ENCODE measurements at places on chromosomes 7 and 10. TPM values are rescaled to one million over a fixed set of nuclear protein-coding genes. Genes with fewer than 3 reads are reported as not detected.

EDRF1 gene
- 14.3 TPM for total RNA-seq

THSD7A gene
- 2.4 TPM for total RNA-seq

NUTM2E gene
- total RNA-seq: 0.47 TPM

HMX2 gene
- total RNA-seq: 0.10 TPM

CNTNAP2 gene
- total RNA-seq: 0.10 TPM

GSTO2 gene
- total RNA-seq: 2.4 TPM

TRIM73 gene
- 2.1 TPM for total RNA-seq

FGFR2 gene
- 0.43 TPM for total RNA-seq

MYH16 gene
- total RNA-seq: 0.39 TPM

TAC1 gene
- total RNA-seq: not detected

ADIRF gene
- not detected for total RNA-seq

ADRA2A gene
- 0.06 TPM for total RNA-seq

RP9 gene
- total RNA-seq: 37.1 TPM

CPN1 gene
- 0.29 TPM for total RNA-seq

TSPAN12 gene
- total RNA-seq: 0.79 TPM

TMEM243 gene
- total RNA-seq: 27.1 TPM

SPDYE6 gene
- total RNA-seq: not detected

COX15 gene
- total RNA-seq: 30.3 TPM

ZNF804B gene
- not detected for total RNA-seq

SPDYE8 gene
- total RNA-seq: not detected

NACAD gene
- total RNA-seq: 0.31 TPM

CSTF2T gene
- 16.2 TPM for total RNA-seq

HOXA13 gene
- 2.0 TPM for total RNA-seq

DPYSL4 gene
- total RNA-seq: 19.7 TPM

PBLD gene
- total RNA-seq: 3.3 TPM

LRRC61 gene
- 0.07 TPM for total RNA-seq

OR13A1 gene
- total RNA-seq: 0.05 TPM

AGAP5 gene
- 2.2 TPM for total RNA-seq

Measured in A549 treated with Hydrocortisone at 1 μM for 4 hours (cell line).